HAP-1 (cell line): ENCODE measurements at places on chromosomes 16 and 17.

DNA sequence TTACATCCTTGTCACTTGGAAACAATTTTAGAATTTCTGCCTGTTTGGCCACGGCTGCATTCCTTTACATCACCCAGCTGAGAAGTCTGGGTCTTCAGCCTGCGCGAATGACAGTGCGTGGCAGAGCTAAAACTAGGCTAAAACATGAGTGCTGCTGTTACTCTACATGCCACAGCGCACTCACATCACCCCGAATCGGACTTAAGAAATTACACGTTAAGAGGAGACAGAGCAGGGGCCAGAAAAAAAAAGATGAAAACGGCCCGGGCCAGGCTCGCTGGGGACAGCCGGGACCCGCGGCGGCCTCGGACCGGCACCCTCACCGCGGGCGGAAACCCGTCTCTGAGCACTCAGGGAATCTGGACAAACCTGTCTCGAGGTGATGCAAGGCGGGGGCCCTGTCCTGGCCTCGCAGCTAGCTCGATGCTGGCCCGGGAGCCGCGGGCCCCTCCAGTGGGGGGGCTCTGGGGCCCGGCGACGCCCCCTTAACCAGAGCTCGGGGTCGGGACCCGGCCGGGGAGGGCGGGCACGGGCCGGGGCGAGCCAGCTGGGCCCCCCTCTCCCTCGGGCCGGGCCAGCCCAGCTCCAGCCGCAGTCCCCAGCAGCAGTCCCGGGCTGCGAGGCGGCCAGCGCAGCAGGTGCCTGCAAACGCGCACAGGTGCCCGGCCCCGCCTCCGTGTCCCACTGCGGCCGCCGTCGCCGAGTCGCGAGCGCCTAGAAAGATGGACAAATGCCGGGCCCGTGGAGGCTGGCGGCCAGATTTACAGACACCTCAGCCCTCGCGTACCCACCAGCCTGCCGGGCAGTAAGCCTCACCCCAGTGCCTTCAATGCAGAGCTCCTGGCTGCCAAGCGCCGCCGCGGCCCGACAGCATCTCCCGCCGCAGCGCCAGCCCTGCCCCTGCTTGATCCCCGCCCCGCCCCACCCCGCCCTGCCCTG is at the start of gene AKTIP:
Gene AKTIP, minus strand, starts transcription at position 879 of the 939 bp plus-strand sequence. CDS start 2,950 bp downstream, outside the sequence.
- no peak for DNase-seq

DNA sequence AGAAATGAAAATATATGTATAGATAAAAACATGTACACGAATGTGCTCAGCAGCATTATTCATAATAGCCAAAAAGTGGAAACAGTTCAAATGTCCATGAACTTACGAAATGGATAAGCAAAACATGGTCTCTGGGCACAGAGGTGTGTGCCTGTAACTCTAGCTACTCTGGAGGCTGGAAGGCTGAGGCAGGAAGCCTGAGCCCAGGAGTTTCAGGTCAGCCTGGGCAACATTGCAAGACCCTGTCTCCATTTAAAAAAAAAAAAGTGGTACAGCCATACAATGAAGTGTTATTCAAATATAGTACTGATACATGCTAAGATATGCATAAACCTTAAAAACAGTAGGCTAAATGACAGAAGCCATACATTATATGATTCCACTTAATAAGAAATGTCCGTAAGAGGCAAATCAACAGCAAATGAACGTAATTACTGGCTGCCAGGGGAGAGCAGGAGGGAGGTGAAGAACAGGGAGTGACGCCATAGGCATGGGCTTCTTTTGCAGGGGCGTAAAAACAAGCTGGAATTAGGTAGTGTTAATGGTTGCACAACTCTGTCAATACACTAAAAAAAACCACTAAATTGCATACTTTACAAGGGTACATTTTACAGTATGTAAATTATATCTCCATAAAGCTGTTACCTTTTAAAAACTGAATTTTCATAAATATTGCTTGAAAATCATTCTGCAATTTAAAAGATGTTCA is 87.2 kb upstream of the PLEKHM1 start:
- DNase-seq, result no peak

DNA sequence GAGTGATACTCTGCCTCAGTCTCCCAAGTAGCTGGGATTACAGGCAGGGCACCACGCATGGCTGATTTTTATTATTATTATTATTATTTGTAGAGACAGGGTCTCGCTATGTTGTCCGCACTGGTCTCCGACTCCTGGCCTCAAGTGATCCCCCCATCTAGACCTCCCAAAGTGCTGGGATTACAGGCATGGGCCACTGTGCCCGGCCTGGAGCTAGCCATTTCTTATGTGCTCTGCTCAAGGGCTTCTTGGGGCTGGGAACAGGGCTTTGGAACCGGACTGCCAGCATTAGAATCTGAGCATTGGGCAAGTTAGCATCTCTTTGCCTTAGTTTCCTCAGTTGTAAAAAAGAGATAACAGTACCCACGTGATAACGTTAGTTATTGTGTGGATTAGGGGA is 111.3 kb downstream of the C16orf78 start:
- no peak for DNase-seq

- DNase-seq, result no peak
Observed at GRCh38 chr16:9869776-9870175, 312.5 kb downstream of the GRIN2A start.

- no peak for DNase-seq
Observed at GRCh38 chr16:11979013-11979672, 2.6 kb downstream of the SNX29 start.
